ENCODE measurements at places on chromosomes 16 and 17.

DNA sequence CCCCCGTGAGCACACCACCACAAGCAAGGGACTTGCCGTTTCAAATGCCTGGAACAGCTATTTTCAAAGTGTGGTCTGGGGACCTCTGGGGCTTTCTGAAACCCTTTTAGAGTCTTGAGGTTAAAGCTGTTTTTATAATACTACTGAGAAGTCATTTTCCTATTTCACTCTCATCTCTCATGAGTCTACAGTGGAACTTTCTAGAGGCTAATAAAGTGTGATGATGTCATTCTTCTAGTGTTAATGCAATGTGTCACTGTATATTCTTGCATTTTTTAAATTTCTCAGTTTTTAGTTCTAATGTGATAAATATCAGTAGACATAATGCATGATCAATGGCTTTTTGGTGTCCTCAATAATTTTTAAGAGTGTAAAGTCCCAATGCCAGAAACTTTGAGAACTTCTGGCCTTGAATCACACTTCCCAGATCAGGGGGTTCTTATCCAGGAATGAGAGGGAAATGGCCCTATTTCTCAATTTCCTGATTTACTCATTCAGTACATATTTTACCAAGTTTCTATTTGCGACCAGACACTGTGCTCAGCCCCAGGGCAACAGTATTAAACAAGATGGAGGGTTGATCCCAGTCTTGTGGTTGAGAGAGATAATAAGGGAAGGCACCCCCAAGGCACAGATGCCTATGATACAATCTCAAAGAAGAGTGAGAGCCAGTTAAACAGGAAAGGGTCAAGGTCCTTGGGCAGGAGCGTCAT, 444.0 kb downstream of the HS3ST3B1 start:
- DNase-seq = no peak

DNA sequence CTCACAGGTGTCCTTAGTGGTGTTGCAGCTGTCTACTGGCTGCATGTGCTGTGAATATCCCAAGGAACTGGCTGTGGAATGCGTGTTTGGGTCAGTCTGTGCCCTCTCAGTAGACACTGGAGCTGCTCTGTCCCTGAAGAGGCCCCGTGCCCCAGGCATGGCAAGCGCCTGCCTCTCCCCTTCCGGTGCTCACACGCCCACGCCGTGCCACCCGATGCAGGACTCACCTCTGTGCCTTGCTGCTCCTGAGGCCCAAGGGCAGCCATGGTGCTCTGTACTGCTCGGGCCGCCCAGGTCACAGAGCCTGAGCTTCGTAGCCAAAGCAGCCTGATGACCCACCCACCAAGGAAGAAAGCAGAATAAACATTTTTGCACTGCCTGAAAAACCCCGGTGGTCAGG, 10.0 kb downstream of the RGS11 start:
- DNase-seq = peak; percentile 26

- no peak for DNase-seq
Measured at GRCh38 chr17:9729735-9730420, 61.5 kb downstream of the DHRS7C start.

- DNase-seq = no peak
Measured at GRCh38 chr16:17252064-17252463, 218.7 kb downstream of the XYLT1 start.

GRCh38 chr17:7250695-7251627, 573 bp downstream of the CTDNEP1 start:
- DNase-seq = peak; percentile 27

DNA sequence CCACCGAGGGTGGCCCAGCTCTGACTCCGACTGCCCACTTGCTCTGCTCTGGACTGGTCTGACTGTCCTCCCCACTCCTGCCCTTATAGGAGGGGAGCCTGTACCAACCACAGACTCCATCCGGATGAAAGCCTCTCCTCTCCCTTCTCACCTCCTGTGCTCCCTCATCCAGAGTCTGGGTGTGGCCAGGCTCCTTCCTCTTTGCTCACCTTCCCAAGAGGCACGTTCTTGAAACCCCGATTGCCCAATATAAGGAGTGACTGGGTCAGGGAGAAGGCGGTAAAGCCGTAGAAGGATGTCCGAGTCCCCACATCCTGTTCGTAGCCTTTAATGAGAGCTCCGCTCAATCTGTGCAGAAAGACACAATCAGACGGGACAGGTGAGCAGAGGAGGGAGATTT, 17.1 kb downstream of the ST6GALNAC1 start:
- no peak for DNase-seq

DNA sequence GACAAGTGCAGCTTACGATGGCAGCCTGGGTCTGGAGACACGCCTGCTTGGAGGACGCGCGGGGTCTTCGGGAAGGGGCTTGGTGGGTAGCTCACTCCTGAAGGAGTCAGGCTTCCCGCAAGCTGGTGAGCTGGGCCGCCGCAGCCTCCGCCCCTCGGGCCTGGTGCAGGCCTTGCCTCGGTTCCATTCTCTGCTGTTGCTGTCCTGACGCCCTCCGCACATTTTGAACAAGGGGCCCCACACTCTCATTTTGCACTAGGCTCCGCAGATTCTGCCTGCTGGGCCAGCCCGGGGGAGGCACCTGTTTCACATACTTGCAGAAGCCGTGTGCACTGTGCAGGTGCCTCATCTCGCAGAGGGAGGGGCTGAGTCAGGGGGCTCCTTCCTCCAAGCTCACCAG, 31.9 kb upstream of the CBX4 start:
- DNase-seq = no peak

DNA sequence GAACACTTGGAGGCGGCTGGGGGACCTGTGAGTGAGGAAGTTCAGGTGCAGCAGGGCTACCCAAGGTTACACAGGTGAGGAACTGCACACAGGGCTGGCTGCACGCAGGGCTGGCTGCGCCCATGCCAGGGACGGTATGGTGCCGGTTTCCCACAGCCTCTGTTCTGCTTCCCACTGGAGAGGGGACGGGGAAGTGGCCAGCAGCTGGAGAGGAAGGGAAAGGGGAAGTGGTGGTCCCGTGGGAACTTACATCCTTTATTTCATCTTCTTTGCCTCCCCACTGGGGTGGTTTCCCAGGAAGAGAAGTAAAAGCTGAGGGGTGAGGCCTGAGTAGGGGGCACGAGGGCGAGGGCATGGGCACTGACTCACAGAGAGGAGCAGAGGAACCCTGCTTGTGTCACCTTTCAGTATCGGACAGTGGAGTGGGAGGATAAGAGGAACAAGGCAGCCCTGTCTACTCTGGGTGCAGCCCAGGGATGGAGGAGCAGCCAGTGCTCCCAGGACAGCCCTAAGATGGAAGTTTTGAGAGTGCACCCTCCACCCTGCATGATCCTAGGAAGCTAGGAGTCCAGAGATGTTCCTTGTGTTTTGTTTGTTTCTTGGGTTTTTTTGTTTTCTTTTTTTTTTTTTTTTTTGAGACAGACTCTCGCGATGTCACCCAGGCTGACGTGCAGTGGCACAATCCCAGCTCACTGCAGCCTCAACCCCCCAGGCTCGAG, 25.5 kb upstream of the CDH1 start:
- DNase-seq = no peak

- no peak for DNase-seq
Measured at GRCh38 chr16:78697426-78697825, 598.0 kb downstream of the WWOX start.

DNA sequence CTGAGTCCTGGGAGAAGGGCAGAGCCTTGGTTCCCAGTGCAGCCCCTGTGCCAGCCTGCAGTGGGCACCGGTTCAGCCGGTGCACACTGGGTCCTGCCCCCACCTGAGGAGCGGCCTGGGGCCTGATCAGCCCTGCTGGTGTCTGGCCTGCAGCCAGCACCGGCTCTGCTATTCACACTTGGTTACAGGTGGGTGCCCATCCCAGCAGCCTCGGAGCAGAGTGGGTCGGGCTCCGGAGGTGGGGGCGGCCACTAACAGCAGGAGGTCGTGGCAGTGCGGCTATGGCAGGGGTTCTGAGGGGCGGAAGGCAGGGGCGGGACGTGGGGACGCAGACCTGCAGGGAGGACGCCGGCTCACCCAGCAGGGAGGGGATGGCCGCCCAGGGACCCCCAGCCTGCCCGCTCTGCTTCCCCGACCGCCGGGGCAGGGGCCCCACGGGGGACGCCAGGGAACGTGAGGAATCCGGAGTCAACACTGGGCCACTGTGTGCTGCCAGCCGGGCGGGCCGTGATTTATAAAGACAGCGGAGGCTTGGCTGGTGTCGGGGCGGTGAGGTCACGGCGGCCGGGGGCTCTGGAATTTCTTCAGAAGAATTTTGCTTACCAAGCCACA, 20.3 kb downstream of the METRNL start:
- no peak for DNase-seq

GRCh38 chr16:3152277-3152990, 17.6 kb downstream of the ZNF213 start:
- DNase-seq = peak; percentile 86

DNA sequence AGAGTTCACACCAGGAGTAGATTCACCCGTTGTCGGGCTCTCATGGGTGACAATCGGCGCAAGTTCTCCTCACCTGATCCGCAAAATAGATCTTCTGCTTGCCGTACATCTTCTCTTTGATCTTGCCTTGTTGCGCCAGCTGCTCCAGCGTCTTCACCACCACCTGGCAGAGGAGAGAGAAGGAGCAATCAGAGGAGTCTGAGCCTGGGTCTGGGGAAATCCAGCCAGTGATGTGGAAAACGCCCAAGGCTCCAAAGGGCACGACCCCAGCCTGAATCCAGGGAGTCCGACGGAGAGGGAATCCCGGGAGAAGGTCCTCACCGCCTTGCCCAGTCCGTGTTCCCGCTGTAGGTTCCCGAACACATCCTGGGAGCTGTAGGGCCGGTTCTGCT, 393 bp downstream of the PSMC3IP start:
- DNase-seq = no peak

- no peak for DNase-seq
Measured at GRCh38 chr17:76793775-76794174, 55.9 kb downstream of the MFSD11 start.

- DNase-seq = no peak
Measured at GRCh38 chr17:37820995-37821713, 76.3 kb upstream of the HNF1B start.

Measured in activated naive CD4-positive, alpha-beta T cell treated with Interleukin-2 at 50 U/mL for 16 hours (primary cell).